ENCODE measurements at places on chromosomes 12 and 14. TPM values are rescaled to one million over a fixed set of nuclear protein-coding genes. Genes with fewer than 3 reads are reported as not detected.

SRRM4 gene
- 0.35 TPM for polyA plus RNA-seq

GPR84 gene
- 0.09 TPM for polyA plus RNA-seq

ESRRB gene
- polyA plus RNA-seq = 0.29 TPM

LRRC23 gene
- polyA plus RNA-seq = 3.6 TPM

CCDC175 gene
- not detected for polyA plus RNA-seq

OTX2 gene
- 155 TPM for polyA plus RNA-seq

KIF5A gene
- polyA plus RNA-seq = 11.7 TPM

MYBPC1 gene
- not detected for polyA plus RNA-seq

COX8C gene
- polyA plus RNA-seq = not detected

NINJ2 gene
- polyA plus RNA-seq = 1.4 TPM

All from H1 (cell line).